ENCODE measurements at places on chromosomes 2 and 18.

- DNase-seq: no peak
These were observed 136.9 kb downstream of the UXS1 start for GRCh38 chr2:106057206-106057605.

DNA sequence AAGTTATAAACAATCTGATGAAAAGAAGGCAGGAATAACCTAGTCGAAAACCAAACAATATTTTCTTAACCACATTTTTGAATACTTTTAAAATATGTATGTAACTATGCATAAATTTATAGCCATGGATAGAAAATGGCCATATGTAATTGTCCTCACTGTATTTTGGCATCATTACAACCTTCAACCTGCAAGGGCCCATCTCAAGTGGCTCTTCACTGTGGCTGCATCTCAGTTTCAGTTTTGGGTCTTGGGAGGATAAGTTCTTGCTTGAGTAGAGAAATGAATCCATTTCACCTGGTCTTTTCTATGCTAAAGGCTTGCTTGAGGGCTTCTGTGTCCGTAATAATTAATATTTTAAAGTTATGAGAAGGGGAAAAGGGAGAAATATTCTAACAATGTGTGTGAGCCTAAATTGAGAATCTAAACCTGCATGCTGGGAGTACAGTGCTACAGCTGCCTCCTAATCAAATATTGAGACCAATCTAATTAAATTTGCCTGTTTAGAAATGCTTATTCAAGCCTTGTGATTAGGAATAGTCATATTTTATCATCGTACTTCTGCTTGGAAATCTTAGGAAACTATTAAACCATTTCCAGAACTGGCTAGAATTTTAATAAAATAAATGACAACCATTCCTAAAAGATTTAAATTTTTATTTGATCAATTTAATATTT is 92.5 kb downstream of the EML4 start:
- no peak for DNase-seq

DNA sequence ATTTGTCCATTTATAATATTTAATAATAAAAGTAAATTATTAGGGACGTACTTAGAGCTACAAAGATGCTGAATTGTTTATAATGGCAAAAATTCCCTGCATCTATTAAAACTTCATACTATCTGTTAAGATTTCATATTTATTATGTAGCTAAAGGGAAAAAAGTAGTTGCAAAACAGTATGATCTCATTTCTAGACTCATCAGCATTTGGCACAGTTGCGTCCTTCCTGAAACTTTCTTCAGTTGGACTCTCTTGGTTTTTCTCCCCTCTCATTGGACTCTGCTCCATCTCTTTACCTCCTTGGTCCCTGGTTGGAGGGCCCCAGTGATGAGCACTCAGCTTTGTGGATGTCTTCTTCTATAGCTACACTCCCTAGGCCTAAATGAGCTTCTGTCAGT is 99.6 kb downstream of the TMEM247 start:
- no peak for DNase-seq

DNA sequence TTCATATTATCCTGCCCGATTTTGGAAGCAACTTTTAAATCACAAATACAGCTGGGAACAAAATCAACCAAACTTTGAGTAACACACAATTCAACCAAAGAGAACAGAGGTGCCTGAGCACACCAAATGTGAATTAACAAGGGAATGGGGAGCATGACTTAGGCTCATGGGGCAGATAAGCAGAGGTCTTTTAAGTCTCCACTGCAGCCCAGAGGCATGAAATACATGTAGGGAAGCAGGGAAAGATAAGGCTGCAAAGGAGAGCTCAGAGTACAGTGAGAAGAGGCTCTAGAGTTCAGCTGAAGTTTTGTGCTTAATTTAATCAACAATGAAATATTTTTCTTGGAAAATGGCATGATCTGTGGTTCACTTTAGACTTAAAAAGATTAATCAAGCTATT is 49.0 kb downstream of the CYTIP start:
- no peak for DNase-seq

- no peak for DNase-seq
These were observed 52.7 kb upstream of the ODC1 start for GRCh38 chr2:10500601-10501361.

DNA sequence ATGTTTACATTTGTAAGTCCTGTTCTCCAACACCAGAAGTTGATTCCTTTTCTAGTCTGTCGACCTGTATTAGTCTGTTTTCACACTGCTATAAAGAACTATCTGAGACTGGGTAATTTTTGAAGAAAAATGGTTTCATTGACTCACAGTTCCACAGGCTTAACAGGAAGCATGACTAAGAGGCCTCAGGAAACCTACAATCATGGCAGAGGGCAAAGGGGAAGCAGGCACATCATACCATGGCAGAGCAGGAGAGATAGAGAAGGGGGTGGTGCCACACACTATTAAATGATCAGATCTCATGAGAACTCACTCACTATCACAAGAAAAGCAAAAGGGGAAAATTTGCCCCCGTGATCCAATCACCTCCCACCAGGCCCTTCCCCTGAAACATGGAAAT is 112.8 kb upstream of the MAP3K20 start:
- DNase-seq: peak; percentile 45

All from fibroblast of upper back skin (primary cell).